ENCODE measurements at places on chromosomes 6 and 20. TPM values are rescaled to one million over a fixed set of nuclear protein-coding genes. Genes with fewer than 3 reads are reported as not detected.

- peaks cover 58% of the 10 kb centered on the region for H3K27me3 ChIP-seq
- no peaks in the 10 kb centered on the region for H3K4me1 ChIP-seq
- no peak for DNase-seq
- no peak overlapping the region for H3K27ac ChIP-seq
Observed at GRCh38 chr6:100493206-100493888, 28.6 kb upstream of the SIM1 start.

- peaks cover 44% of the 10 kb centered on the region for H3K4me1 ChIP-seq
- H3K36me3 ChIP-seq = peaks cover 100% of the 10 kb centered on the region
Observed at GRCh38 chr20:37230200-37230599, 31.4 kb downstream of the GHRH start.

ANKS1A gene
- total RNA-seq = 33.5 TPM

DNA sequence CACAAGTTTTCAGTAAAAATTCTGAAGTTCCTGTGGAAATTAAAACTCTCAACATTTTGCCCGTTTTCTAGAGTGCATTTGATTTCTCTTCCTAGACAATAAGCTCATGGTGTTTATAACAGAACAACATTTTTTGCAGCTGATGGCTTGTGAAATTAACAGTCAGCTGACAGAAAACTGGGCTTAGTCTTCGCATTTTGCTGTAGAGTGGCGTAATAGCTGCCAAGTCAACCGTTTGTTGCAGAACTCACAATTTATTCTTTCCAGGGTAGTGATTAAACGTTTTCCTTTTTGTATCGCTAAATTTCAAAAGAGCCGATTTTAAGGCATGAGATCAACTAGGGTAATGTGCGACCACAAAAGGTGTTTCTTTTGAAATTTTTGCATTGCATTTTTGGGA, 1.4 kb downstream of the SPO11 start:
- no peak for DNase-seq
- H3K27ac ChIP-seq = no peak overlapping the region
- H3K4me1 ChIP-seq = no peaks in the 10 kb centered on the region
- H3K4me3 ChIP-seq = no peak overlapping the region
- H3K36me3 ChIP-seq = no peaks in the 10 kb centered on the region

DNA sequence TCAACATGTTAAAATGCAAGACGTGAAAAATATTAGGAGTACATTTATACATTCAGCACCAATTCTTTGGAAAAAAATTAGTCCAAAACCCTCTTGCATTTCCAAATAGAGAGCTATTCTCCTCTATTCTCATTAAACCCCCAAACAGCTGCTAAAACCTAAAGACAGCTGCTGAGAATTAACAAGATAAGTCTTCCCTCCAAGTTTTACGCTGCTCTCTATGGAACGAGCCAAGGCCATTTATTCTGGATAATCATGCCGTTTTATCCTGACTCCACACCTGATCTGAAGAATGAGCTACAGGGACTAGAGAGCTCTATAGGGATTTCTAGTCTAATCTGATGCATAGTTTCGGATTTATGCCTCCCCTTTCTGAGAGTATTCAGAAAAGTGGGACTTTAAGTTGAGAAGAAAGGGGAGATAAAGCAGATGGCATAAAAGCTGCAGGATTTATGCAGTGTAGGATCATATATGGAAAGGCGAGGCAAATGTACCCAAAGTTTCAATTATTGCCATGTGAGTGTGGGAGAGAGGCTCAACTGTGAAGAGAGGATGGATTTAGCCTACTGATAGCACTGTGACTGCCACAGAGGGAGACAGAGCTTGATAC, 64.7 kb upstream of the HS3ST5 start:
- H3K4me1 ChIP-seq = no peaks in the 10 kb centered on the region
- H3K36me3 ChIP-seq = no peaks in the 10 kb centered on the region
- H3K27me3 ChIP-seq = no peaks in the 10 kb centered on the region
- no peak overlapping the region for H3K4me3 ChIP-seq
- H3K27ac ChIP-seq = no peak overlapping the region

- H3K36me3 ChIP-seq = no peaks in the 10 kb centered on the region
- no peak for DNase-seq
- no peak overlapping the region for H3K27ac ChIP-seq
- peaks cover 99% of the 10 kb centered on the region for H3K4me1 ChIP-seq
Observed at GRCh38 chr20:34012735-34013134, 19.0 kb downstream of the RALY start.

DNA sequence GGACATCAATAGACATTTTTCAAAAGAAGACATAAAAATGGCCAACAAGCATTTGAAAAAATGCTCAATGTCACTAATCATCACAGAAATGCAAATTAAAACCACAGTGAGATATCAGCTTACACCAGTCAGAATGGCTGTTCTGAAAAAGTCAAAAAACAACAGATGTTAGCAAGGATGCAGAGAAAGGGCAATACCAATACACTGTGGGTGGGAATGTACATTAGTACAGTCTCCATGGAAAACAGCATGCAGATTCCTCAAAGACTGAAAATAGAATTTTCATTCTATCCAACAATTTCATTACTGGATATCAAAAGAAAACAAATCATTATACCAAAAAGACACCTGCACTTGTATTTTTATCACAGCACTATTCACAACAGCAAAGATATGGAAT, 85.3 kb downstream of the DCDC2 start:
- H3K36me3 ChIP-seq = no peaks in the 10 kb centered on the region
- no peaks in the 10 kb centered on the region for H3K4me1 ChIP-seq
- no peak overlapping the region for H3K4me3 ChIP-seq
- no peak overlapping the region for H3K27ac ChIP-seq
- peaks cover 31% of the 10 kb centered on the region for H3K27me3 ChIP-seq

MCCD1 gene
- total RNA-seq = not detected

GRCh38 chr20:38113401-38114325, 51.4 kb downstream of the TGM2 start:
- H3K27ac ChIP-seq = peak overlapping the region; percentile 47
- peaks cover 45% of the 10 kb centered on the region for H3K4me1 ChIP-seq
- no peaks in the 10 kb centered on the region for H3K27me3 ChIP-seq
- no peak for DNase-seq

DNA sequence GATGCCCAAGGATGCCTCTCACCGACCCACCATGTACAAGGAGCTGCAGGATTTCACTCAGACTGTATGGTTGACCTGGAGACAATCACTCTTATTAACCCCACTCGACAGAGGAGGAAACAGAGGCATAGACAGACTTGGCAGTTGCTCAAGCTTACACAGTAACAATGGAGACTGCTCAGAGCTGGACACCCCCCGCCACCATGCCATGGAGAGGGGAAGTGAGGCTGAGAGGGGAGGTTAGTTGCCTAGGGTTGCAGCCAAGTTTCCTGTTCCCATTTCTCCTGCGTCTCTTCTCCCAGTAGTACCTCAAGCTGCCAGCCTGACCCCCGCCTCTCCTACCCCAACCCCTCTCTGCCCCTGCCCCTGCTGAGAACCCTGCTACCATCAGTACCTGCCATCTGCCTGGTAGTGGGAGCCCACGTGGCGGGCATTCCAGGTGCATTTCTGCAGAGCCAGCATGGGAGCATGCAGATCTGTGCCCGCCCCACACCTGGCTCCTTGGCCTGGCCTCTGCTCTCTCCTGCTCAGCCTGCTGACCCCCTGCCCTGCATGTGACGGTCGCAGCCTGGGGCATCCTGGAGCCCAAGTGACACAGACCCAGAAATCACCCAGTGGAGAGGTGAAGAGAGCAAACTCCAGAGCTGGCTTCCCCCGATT, 157.7 kb downstream of the PREX1 start:
- no peaks in the 10 kb centered on the region for H3K4me1 ChIP-seq
- no peak overlapping the region for H3K27ac ChIP-seq
- H3K4me3 ChIP-seq = no peak overlapping the region
- H3K36me3 ChIP-seq = peaks cover 7% of the 10 kb centered on the region

DNA sequence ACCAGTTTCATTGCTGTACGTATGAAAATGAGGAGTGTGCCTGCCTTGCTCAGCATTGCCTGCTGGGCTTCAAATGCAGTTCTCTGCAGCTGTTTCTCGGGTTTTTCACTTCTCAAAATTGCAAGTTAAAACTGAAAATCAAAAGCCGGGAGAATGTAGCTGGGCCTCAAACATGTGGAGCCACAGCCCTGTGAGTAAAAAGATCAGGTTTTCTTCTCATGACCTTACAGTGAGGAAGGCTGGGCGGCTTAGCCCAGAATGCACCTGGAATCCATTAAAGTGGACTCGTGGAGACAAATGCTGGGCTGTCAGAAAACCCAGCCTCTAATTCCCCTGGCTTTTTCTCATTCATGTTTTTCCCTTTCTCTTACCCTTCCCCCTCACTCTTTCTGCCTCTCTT, 34.4 kb downstream of the DSE start:
- no peak for DNase-seq
- H3K27me3 ChIP-seq = no peaks in the 10 kb centered on the region
- no peaks in the 10 kb centered on the region for H3K36me3 ChIP-seq
- peak overlapping the region; percentile 62 for H3K27ac ChIP-seq
- peaks cover 43% of the 10 kb centered on the region for H3K4me1 ChIP-seq

- no peak overlapping the region for H3K27ac ChIP-seq
- H3K27me3 ChIP-seq = peaks cover 33% of the 10 kb centered on the region
- no peaks in the 10 kb centered on the region for H3K4me1 ChIP-seq
- no peaks in the 10 kb centered on the region for H3K36me3 ChIP-seq
- no peak for DNase-seq
Observed at GRCh38 chr6:160163425-160163824, 41.8 kb downstream of the SLC22A1 start.

DNA sequence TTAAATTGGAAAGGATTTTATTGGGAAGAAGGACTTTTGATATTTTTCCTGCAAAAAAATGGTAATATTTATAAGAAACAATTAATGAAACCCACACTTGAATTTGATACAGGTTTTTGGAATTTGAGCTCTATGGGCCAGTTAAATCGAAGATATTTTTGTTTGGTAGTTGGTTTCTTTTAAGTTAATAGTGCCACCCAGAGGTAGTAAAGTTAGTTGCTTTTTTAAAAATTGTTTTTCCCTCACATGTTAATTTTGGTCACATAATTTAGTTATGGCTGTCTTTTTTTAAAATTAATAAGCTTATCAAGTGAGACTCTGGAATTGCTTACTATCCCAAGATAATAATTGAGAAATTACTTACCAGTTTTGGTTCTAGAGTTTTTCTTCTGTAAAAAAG, 7.1 kb downstream of the PRIM2 start:
- H3K36me3 ChIP-seq = peaks cover 61% of the 10 kb centered on the region
- H3K27ac ChIP-seq = no peak overlapping the region
- no peak overlapping the region for H3K4me3 ChIP-seq

HELZ2 gene
- total RNA-seq = 10.6 TPM
